ENCODE measurements at places on chromosomes 2 and 18.
A peak's percentile ranks its signal among the peaks of the same experiment; 100 is the strongest.

GRCh38 chr2:20471902-20472559 lies 25.2 kb downstream of the RHOB start:
- DNase-seq: no peak

GRCh38 chr2:225738735-225739134 lies 339.2 kb downstream of the NYAP2 start:
- DNase-seq: no peak

DNA sequence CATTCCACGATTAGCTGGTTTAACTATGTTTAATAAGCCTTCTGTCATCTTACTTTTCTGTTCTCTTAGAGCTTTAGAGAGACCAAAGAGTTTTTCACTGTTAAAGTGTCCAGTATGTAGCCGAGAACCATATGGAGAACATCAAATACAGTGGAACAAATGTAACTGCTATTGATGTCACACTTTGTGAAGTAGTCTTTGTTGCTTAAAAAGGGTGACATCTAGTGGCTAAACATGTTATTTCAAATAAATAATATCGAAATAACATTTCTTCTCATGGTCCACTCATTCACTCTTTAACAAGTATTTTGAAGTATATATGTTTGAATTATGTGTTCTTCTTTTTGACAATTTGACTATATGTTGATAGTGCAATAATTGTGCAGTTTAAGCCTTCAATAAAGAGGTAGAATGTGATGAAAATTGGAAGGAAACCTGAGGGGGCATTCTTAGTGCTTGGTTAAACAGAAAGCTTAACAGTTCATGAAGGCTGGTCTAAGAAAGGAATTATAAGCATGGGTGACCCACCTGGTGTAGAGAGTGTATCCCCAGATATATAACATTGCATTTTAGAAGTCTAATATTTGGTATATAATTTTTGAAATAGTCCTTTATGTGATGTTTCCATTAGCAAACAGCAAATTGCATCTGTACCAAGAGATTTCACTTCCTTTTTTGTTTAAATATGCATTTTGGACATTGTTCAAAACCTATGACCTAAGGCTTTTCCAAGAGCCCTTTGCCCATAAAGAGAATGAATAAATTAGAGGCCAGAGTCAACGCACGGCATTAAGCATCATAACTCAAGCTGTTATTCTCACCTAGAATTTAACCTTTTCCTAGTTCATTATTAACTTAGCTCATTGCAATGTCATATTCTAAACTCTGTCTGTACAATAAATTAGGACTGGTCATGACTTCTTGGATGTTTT lies 112.1 kb downstream of the KYNU start:
- no peak for DNase-seq

- DNase-seq: no peak
Measured at GRCh38 chr2:215432759-215433594, 2.9 kb downstream of the FN1 start.

DNA sequence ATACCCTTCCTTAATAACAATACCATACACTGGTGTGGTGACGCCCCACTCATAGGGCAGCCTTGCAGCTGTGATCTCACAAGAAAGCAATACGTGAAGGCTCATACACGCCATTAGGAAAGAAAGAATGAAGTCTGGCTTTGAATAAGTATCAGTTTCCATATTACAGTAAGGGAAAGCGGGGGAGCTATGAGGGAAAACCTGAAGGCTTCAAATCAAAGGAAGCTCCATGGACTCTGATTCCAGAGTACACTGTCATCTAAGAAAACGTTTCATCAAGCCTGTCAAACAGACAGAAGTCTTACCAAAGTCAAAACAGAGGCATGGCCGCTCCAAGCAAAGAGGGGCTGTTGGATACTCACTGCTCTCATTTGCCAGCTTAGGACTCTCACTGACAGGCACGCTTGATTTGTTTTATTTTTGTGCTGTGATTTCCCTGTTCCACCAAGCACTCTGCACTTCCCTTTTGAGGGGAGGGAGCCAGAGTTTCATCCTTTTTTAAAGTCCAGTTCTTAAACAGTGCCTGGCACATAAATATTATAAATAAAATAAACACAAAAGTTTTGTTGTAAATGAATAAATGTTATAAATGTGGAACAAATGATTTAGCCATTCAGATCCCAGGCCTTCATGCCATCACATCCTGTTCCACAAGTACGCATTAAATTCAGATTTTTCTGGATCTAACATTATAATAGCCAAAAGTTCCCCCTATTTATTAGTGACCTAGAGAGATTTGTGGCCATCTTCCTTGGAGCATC lies 221.2 kb downstream of the PIEZO2 start:
- DNase-seq: no peak

DNA sequence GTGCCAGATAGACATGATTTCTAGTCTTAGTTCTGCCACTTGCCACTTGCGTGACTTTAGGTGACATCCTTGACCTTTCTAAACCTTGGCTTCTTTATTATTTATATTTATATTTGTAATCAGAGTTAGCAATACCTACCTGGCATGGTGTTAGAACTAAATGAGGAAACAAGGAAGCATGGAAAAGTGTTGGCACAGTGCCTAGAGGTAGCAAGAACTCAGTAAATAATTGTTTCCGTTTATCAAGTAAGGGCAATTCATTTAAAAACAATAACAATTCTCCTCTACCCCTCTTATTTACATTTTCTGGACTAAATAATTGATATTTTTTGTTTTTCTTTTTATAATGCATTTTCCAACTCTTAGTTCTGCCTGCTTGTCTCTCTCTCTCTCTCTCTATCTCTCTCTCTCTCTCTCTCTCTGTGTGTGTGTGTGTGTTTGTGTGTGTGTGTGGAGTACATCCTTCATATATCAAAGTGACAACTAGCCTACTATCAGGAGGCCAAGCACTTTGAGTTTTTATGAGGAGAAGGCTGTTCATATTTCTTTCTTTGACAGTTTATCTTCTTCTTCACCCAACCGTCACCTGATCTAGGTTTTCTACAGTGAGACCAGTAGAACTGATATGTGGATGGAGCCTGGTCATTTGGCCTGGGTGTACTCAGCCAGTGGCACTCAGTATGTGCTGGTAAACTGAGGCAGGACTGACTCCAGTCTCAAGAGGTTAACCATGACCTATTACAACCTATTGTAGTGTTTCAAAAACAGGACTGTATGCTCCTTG lies 134.5 kb downstream of the LRRTM1 start:
- no peak for DNase-seq

GRCh38 chr2:66569321-66569851 lies 134.5 kb downstream of the MEIS1 start:
- DNase-seq: no peak

GRCh38 chr2:207206011-207206410 lies 40.3 kb upstream of the KLF7 start:
- no peak for DNase-seq

DNA sequence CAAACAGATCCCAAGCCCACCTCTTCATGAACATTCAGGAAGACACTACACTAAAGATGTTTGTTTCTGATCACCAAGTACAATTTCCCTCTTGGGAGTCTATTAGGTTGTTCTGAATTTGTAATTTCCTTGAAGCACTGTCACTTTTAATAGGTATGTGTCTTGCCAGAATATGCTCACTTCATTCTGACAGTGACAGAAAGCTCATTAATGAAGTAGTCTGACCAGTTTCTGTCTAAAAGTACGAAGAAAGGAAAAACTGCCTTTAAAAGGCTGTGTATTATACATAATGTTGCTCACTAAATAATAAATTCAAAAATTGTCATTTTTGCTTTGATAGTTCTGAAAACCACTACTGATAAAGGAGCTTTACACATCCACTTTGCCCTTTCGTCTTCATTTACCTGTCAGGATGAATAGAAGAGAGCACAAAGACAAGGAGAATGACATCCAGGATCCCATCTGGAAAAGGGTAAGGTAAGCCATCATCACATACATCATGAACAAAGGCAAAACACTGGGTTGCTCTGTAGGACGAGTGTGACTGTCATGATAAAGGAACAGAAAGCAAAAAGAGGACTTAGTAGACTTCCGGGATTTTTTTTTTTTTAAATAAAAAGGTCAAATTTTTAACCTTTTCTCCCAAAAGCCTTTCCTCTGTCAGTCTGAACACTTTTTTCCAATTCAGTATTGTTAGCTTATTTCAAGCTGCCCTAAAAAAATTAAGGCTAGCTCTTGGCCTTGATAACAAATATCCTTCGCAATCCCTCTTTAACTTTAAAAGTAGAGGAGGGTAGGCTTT lies 103.4 kb downstream of the METTL8 start:
- DNase-seq: no peak

DNA sequence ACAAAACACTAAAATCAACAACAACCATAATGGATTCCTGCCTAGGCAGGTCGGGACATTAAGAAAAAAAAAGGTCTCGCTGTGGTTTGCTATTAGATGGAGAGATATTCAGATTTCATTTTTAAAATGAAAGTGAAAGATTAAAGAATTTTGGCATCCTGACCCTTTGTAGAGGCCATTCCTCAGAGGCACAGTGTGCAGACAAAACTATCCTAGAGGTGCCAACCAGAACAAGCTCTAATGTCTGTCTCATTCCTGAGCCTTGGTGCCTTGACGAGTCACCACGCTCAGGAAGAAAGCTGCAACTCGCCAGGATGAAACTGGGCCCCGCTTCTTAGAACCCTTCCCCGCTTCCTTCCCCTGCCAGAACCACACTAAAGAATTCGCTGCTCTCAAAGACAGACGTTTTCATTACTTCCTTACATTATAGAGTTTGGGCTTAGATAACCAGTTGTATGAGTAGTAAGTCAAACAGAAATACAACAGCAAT lies 156.0 kb downstream of the TGIF1 start:
- no peak for DNase-seq

- no peak for DNase-seq
Measured at GRCh38 chr2:239585422-239585821, 184.6 kb upstream of the HDAC4 start.

DNA sequence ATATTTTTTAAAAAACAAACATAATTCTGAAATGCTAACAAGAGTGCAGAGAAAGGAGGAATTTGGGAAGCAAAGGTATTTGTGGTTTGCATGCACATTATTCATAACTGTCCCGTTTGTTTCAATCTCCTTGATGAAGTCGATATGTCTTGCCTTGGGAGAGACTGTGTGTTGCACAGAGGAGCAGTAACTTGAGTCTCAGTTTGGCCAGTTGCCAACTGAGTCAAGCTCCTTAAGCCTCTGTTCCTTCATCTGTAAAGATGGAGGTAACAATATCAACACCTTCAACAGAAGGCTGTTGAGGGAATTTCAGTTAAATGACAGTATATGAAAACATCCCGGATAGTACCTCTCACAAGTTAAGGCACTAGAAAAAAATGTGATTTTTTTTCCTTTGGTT lies 226.2 kb downstream of the ASXL3 start:
- DNase-seq: no peak

DNA sequence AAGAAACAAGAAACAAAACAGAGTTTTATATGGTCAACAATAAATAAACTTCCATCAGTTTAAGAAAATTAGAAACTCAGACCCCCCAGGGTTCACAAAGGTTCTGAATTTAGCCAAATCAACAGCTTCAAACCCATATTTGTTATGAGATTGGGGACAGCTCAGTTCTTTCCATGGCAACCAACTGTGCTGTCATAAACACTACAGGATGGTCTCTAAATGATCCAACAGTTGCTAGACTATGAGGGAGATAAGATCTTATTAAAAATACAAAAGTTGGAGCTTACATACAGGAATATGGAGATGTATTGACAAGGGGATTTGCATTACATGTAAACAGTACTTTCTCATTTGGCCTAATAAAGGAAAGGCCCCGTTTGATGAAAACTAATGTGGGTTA lies 154.6 kb upstream of the CTAGE1 start:
- DNase-seq: no peak

GRCh38 chr18:67896451-67896850 lies 379.9 kb upstream of the DSEL start:
- DNase-seq: no peak

- DNase-seq: no peak
Measured at GRCh38 chr2:129203331-129203730, 776.1 kb upstream of the RAB6C start.

DNA sequence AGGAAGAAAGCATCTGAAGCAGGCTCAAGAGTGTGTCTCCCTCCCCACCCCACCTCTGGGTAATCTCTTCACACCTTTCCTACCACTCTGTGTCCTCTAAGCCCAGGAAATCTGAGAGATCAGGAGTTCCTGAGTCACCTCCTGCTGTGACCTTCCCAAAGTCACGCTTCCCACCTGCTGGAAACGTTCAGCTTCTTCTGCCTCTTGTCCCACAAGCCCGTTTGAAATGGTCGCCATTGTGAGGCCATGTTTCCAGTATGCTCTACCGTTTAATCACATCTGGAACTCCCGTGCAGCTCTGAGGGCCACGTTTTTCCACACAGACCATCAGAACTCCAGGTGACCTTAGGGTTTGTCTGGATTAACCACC lies 25.9 kb downstream of the GREB1 start:
- DNase-seq: no peak

DNA sequence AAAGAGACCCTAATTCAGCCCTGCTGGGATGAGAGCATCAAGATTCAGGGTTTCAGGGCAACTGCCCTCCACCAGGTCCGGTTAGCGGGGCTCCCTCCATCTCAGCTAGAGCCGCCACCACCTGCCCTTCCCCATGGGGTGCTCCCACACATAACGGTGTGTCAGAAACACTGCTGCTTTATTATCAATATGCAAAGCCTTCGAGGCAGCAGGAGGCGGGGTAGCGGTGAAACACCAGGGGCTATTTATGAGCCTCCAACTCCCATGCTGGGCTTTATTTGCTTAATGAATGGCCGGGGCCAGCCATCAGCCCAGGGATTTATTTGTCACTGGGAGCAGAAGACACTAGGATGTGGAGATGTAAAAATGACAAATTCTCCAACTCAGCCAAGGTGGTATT lies 109.8 kb downstream of the GALNT14 start:
- no peak for DNase-seq

GRCh38 chr2:31903109-31903780 lies 107.6 kb downstream of the MEMO1 start:
- DNase-seq: no peak

DNA sequence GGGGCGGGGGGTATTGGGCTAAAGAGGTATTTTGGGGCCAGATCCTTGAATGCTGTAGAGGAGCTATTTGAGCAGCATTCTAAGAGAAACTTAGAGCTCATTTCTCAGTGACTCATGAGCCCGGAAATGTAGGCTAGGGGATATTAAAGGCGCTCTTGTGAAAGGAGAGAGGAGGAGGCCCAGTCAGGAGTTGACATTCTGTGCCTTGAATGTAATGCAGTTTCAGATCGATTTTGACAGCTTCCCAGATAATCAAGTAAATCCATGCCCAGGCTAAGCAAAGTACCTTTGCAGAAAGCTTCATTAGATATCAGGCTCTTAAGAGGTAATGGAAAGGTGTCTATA lies 1.5 kb downstream of the CAB39 start:
- DNase-seq: peak; percentile 28

All from activated T-helper 2 cell treated with anti-CD3 and anti-CD28 coated beads, Interferon-gamma antibody, Interleukin-2, Interleukin-4, amounts not matched to agents 10 μg/mL and 5 μg/mL and 100 μg/mL, durations not matched to agents 14 hours and 24 hours and 36 hours (primary cell).